ENCODE measurements at places on chromosomes 5 and 9.

- DNase-seq: no peak
Measured at GRCh38 chr9:99579964-99580363, 241.7 kb upstream of the NR4A3 start.

GRCh38 chr5:151721812-151722391 lies 35.2 kb upstream of the SPARC start:
- no peak for DNase-seq

DNA sequence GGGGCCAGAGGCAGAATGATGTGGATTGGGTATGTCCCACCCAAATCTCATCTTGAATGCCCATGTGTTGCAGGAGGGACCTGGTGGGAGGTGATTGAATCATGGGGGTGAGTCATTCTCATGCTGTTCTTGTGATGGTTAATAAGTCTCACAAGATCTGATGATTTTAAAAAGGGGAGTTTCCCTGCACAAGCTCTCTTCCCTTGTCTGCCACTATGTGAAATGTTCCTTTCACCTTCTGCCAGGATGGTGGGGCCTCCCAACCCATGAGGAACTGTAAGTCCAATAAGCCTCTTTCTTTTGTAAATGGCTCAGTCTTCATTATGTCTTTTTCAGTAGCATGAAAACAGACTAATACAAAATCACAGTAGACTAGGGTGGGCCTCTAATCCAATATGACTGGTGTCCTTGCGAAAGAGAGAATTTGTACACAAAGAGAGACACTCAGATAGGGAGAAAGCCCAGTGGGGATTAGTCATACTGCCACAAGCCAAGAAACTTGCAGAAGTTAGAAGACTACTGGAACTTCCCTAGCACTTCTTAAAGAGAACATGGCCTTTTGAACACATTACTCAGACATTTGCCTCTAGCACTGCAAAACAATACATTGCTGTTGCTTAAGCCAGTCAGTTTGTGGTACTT lies 68.4 kb downstream of the ANXA1 start:
- no peak for DNase-seq

GRCh38 chr5:78574731-78575161 lies 73.8 kb downstream of the LHFPL2 start:
- DNase-seq: no peak

DNA sequence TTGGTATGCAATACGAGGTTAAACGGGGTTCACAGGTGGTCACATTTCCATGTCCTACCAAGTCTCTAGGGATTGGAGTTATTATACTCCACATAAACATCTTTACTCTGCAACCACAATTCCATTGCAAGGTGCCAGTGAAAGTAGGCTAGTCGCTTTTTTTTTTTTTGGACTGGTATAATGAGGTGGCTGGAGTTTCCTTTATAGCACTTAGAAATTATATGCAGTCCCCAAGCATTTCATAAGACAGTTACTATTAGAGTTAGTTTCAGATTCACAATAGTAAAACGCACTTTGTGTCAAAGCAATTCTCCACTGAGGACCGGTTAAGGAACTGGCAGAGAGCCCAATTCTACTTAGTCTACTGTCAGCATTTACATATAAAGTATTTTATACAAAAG lies 1.4 kb downstream of the MEF2C start:
- DNase-seq: no peak

Data from upper lobe of right lung (tissue), 1 donor.